ENCODE measurements at places on chromosomes 13 and 19. TPM values are rescaled to one million over a fixed set of nuclear protein-coding genes. Genes with fewer than 3 reads are reported as not detected.

The ZNF444 gene
- 67.5 TPM for polyA plus RNA-seq

The IGFLR1 gene
- 17.3 TPM for polyA plus RNA-seq

The ZSWIM9 gene
- polyA plus RNA-seq, result 4.3 TPM

The HS6ST3 gene
- polyA plus RNA-seq, result 0.65 TPM

The MBD3L2B gene
- not detected for polyA plus RNA-seq

The GNA15 gene
- 1.3 TPM for polyA plus RNA-seq

The MCEMP1 gene
- polyA plus RNA-seq, result 0.28 TPM

The ZNF442 gene
- 0.82 TPM for polyA plus RNA-seq

The SPRED3 gene
- 5.2 TPM for polyA plus RNA-seq

The NLRP7 gene
- polyA plus RNA-seq, result not detected

Data from pancreas (tissue), 10 donors.